Fibroblast of skin of back (primary cell): ENCODE measurements at places on chromosomes 2 and 18.

GRCh38 chr2:5410991-5411700 lies 281.0 kb upstream of the SOX11 start:
- no peak for DNase-seq

DNA sequence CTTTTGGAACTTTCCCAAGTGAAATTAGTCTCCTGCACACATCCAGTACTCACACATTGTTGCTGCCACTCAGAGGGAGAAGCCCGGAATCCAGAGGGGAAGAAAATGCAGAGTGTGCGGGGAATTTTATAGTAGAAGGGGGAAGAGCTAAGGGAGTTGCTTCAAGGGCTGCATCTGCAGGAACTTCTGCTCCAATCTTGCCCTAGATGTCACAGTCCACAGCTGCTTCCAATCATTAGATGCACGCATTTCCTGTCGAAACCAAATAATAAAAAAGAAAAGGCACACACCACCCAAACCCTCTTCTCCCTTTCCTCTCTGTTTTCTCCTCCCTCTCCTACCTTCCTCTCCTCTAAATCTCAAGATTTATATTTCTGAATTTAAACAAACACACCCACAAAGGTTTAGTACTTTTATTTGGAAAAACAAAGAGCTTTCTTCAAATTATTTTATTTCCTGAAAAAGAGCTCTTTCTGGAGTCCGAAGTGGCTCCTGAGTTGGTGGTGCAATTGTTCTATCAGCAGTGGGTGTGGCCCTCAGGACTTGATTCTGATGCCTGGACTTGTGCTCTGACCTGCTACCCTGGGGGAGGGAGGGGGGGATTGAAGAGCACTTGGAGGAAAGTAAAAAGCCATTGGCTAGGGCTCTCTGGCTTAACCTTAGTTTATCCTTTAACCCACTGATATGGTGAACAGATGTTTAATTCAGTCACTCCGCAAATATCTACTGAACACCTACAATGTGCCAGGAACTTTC lies 72.0 kb downstream of the KCNE4 start:
- DNase-seq, result peak; percentile 68

GRCh38 chr2:223214394-223215253 lies 162.6 kb downstream of the KCNE4 start:
- no peak for DNase-seq

GRCh38 chr2:99386011-99386410 lies 48.8 kb downstream of the EIF5B start:
- peak; percentile 9 for DNase-seq

DNA sequence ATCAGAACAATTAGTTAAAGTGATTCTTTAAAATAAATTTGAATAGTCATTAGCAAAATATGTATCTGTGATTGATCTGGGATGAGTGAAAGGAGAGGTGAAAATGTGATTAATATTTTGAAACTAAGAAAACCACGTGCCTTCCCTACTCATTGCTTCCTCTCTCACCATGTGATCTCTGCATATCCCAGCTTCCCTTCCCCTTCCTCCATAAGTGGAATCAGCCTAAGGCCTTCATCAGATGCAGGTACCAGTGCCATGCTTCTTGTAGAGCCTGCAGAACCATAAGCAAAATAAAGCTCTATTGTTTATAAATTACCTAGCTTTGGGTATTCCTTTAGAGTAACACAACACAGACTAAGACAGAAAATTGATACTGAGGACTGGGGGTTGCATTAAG lies 11.2 kb upstream of the STAT1 start:
- DNase-seq, result no peak

- DNase-seq, result no peak
These were observed 113.4 kb upstream of the GLI2 start for GRCh38 chr2:120622159-120622869.

DNA sequence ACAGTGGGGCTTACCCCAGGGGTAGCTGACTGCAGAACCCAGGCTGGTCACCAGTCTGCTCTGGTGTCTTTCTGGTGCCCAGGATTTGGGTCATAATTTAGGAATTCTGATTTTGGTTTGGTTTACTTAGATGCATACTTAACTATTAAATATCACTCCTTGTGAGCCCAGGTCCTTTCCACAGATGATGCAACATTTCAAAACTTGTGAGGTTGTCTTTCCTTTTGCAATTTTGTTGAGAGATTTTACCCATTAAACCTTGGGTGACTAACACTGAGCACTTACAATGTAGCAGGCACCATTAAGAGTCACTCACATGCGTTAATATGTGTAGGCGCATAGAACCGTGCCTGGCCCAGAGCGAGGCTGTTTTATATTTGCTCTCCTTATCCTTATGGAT lies 61.8 kb upstream of the RPL31 start:
- no peak for DNase-seq
